ENCODE measurements at places on chromosomes 16 and 17.

DNA sequence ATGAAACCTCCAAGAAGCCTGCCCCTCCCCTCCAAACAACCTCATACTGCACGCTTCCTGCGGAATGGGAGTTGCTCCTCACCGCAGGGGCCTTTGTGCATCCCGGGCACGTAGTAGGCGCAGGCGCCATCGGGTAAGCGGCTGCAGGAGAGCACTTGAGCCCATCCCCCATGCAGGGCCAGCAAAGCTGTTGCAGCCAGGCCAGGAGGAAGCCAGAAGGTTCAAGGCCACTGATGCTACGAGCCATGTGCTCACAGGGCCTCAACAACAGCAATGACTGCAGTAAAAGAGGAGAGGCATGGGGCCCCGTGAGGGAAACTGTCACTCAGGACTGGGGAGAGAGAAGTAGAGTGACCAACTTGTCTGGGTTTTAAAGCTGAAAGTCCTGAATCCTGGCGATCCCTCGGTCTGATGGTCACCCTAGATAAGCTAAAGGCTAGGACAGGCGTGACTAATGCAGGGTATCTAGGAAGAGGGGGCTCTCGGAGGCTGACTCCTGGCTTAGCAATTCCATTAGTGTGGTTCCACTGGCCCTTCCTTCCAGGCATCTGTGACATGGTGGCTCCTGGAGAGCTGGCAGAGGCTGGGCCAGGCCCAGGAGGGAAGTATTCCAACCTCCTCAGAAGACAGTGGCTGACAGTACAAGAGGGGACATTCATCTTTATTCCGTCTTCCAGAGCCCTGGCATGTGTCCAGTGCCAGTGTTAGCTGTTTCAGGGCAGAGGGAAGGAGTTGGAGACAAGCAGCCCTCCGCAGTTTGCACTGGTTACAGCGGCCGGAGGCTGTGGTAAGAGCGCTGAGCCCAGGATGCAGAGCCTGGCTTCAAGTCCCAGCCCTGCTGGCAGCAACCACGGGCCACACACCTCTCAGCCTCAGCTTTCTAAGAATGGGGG lies 20.8 kb downstream of the GOSR2 start:
- DNase-seq = peak; percentile 10

DNA sequence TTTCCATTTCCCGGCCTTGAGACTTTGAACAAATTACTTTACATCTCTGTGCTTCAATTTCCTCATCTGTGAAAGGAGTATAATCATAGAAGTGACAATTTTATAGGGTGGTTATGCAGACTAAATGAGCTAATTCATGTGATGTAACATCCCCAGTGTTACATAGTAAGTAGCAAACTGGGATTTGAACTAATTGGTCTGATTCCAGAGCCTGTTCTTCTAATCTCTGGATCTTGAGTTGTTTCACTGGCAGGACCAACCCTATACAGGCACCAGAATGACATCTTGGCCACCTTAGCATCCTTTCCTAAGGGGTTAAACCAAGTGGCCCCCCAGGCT lies 77.7 kb downstream of the AATF start:
- no peak for DNase-seq

DNA sequence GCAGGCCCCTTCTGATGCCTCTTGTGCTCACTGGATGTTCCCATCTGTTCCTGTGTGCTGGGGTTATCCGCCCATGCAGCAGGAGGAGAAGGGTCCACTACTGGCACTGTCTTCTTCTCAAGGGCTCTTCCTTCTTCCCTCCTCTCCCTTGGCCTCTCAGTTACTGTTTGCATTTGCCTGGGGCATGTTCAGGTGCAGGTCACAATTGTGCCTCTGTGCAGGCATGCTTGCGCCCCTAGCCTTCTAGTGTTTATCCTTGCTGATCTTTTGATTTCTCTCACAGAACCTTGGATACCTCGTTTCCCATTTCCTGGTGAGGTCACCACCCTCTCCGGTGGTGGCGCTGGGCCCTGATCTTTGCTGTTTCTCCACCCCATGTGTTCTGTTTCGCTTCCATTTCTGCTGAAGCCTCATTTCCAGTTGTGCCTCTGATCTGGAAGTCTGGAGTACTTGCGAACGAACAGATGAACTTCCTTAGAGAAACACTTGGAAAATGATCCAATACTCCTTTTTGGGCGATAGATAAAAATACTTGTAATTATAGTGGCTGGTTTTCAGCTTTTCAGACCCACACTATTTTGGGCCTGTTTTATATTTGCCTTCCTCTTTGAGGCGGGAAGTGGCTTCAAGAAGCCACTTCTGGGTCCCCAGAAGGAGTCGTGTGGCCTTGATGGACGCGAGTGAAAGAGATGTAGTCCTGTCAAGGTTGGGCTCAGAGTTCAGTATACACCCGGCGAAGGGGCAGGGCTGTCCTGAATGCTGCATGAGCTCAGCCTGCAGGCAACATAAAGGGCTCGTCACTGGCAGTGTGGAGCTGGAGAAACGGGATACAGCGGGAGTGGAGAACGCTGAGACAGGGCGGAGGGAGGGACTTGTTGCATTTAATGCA lies 312.9 kb downstream of the SNX29 start:
- DNase-seq = no peak

GRCh38 chr17:63275318-63275970 lies 170.7 kb downstream of the CYB561 start:
- no peak for DNase-seq

DNA sequence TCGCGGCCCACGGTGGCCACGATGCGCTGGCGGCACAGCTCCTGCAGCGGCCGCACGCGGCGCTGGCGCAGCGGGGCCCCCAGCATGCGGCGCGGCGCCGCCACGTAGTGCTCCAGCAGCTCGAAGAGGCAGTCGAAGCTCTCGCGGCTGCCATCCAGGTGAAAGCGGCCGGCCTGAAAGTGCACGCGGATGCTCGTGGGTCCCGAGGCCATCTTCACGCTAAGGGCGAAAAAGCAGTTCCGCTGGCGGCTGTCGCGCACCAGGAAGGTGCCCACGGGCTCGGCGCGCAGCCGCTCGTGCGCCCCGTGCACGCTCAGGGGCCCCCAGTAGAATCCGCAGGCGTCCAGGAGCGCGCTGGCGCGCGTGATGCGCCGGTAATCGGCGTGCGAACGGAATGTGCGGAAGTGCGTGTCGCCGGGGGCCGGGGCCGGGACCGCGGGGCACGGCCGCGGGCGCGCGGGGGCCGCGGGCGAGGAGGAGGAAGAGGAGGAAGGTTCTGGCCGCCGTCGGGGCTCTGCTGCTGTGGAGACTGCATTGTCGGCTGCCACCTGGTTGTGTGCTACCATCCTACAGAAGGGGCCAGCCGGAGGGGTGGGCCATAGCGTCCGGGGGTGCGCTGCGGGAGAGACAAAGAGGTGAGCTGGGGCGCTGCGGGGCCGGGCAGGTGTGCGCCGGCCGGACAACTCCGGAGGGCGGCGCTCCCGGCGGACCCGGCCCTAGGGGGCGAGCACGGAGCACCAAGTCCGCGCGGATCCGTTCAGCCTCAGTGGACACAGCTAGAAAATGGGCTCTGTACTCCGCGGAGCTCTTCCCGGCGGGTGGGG lies 879 bp downstream of the SOCS1 start:
- DNase-seq = peak; percentile 80

GRCh38 chr16:85360323-85361277 lies 248.3 kb upstream of the CIBAR2 start:
- DNase-seq = peak; percentile 13

- no peak for DNase-seq
These were observed 15.9 kb downstream of the GNPTG start for GRCh38 chr16:1367486-1368174.

- DNase-seq = no peak
These were observed 192.9 kb downstream of the CCDC182 start for GRCh38 chr17:57552114-57552624.

DNA sequence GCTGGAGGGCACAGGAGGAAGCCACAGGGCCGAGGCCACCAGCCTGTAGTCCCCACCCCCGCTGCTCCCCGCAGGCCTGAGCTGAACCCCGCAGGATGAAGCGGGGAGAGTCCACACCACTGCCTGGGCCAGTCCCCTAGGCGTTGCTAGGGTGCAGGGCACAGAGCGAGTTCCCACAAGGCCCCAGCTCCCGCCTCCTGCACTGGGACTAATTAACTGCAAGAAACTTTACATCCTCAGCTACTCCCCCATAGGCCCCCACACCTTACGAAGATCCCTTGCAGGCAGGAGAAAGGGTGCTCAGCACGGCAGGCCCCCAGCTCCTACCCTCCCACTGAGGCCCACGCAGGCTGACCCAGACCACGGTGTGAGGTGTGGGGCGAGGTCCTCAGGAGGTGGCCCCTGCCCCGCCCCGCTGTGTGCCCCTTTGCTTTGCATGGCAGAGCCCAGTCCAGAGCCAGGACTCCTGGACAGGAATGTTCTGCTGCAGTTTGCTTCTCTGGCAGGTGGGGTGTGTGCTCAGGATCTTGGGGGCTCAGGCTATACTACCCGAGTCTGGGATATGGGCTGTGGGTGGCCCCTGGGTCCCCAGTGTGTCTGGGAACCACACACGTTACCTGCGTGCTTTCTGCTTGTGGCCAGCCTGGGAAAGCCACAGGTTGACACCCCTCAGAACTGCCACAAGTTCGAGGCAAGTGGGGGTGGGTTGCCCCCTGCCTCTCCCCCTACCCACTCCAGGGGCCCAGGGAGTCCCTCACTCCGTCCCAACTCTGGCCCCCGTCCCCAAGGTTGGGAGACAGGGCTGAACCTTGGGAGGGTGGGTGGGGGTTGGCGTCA lies 1.2 kb downstream of the GNG13 start:
- no peak for DNase-seq

- no peak for DNase-seq
These were observed 60.9 kb downstream of the MYO18A start for GRCh38 chr17:29119265-29119664.

DNA sequence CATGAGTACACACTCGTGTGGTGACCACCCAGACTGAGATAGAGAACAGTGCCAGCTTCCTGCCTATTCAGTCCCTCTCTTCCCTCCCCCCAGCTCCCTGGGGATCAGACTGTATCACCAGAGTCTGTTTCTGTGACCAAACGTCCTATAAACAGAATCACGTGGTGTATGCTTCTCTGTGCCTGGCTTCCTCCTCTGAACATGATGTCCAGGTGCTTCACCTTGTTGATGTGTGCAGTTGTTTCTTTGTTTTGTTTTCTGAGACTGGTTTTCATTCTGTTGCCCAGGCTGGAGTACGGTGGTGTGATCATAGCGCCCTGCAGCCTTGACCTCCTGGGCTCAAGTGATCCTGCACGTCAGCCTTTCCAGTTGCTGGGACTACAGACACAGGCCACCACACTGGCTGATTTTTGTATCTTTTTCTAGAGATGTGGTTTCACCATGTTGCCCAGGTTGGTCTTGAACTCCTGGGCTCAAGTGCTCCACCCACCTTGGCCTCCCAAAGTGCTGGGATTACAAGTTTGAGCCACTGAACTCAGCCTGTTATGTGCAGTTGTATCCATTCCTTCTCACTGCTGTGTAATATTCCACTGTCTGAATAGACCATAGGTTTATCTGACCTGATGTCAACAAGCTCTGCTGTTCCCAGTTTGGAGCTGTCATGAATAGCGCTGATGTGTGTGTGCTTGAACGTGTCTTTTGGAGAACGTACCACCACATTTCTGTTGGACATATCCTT lies 28.9 kb upstream of the PRM1 start:
- no peak for DNase-seq

DNA sequence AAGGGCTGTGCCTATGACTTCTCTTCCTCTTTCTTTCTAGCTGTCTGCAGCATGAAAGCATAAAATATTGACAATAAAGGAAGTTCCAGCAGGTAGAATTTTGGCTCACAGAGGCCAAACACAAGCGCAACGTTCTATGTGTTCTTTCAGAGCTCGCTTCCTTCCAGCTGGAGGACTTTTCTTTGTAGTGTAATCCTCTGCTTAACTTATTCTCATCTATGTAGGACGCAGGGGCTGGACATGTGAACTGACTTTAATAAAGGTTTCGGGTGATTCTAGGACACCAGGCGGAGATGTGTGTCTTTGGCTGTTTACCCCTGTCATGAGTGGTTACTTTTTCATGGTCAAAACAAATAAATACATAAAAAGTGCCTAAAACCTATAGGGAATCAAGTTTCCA lies 191.5 kb upstream of the MAF start:
- no peak for DNase-seq

DNA sequence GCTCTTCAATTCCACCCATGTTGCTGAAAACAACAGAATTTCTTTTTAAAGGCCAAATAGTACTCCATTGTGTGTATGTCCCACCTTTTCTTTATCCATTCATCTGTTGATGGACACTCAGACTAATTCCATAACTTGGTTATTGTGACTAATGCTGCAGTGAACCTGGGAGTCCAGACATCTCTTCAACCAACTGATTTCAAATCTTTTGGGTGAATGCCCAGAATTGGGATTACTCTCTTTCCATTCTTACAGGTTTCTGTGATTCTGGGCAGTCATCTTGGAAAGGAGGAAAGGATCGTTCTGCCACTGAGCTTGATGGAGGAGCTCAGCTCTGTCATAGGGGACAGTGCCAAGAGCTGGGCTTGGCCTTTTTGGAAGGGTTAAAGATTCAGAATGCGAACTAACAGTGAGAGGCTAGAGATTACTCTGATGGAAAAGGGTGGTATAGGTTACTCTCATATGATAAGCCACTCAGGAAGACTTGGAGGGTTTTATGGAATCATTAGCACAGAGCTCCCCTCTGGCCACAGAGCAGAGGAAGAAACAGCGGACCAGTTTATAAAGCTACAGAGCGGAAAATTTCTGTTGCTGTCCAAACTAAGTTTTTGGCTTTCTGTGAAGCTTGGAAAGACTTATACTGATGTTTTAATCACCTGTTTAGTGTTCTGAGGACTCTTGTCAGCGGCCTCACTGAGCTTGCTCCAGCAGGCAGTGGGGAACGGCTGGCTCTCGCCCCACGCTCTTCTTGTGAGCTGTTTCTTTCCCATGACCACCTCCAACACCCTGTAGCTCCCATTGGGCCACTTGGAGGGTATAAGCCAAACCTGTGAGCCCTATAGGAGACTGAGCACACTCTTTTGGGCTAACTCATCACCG lies 48.3 kb downstream of the HIC1 start:
- DNase-seq = no peak

GRCh38 chr17:19319771-19320505 lies 42.6 kb downstream of the B9D1 start:
- DNase-seq = no peak

DNA sequence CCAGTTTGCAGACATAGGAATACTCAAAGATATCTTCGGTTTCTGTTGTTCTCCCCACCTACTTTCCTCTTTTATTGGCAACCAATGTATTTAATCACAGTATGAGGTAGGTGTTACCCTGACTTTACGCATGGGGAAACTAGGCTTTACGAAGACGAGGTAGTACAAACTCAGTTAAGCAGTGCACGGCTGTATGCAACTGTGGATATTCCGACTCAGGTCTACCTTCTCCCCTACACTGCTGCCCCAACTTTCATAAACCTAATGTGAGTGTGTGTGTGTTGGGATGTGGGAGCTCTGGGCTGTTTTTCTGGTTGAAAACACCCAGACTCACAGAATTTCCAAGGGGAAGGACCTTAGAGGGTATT lies 1.2 kb upstream of the GPT2 start:
- no peak for DNase-seq

DNA sequence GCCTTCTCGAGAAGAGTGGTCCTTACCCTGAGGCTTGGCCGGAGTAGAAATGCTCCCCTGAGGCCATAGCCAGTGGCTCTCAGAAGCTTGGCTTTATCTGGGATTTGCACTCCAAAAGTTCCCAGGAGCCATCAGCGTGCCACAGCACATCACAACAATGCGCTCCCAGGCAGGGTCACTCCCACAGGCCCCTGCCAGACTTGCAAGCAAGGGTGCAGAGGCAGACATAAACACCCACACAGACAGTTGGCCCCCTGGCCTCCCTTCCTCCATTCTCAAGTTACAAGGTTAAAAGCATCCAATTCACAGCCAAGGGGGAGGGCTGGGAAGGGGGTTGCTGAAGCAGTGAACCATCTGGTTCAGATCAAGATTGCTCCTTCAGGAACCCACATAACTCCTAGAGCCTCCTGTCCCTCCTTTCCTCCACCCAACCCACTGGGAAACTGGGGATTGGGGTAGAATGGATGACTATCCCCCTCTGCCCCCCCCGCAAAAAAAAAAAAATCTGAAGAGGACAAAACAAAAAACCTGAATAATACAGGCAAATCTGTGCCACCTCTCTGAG lies 1.8 kb downstream of the ST3GAL2 start:
- DNase-seq = no peak
